Activated CD8-positive, alpha-beta memory T cell treated with anti-CD3 and anti-CD28 coated beads, Interleukin-2, amount 50 U/mL, for 48 hours (primary cell): ENCODE measurements at places on chromosomes 2 and 18.

DNA sequence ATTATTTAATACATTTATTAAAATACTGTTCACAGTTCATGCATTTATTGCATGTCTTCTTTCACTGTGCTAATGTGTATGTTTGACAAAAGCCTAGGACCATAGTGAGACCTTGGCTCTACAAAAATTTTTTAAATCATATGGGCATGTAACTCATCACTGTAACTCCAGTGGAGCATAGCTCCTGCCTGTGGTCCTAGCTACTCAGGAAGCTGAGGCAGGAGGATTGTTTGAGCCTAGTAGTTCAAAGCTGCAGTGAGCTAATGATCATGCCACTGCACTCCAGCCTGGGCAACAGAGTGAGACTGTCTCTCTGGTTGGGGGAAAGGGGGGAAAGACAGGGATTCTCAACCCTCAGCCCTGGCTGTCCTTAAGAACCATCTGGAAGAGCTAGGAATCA is 137.8 kb downstream of the PRKCE start:
- DNase-seq = no peak

GRCh38 chr2:229043681-229044080 is 227.4 kb downstream of the PID1 start:
- DNase-seq = no peak

GRCh38 chr2:111897630-111897923 is 830 bp upstream of the MERTK start:
- no peak for DNase-seq

DNA sequence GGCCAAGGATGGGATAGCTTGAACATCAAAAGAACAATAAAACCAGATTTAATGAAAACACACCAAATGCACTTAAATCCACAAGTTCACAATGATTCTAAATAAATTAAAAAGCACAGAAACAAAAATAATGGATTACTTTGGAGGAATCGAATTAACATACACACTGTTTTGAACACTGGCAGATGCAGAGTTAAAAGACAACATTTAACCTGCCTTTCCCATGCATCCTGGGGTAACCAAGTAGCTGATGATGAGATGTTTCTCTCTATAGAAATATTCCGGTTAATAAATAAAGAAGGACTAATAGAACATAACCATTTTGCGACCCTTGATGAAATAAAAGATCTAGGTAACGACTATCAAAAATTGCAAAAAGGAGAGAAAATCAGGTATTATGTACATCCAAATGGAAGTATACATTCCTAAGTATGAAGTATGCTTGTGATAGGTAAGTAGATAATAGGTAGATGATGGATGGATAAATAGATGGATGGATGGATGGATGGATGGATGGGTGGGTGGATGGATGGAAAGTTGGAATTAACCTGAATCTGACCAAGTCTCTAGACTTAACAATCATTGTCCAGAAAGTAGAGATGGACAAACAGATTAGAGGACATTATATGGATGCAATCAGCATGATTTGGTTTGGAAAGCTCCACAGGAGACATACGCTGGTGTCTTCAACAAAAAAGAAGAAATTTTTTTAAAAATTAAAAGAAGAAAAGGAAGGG is 57.4 kb upstream of the MYCN start:
- DNase-seq = no peak

GRCh38 chr18:70296289-70296688 is 7.4 kb downstream of the SOCS6 start:
- DNase-seq = no peak
